ENCODE measurements at places on chromosomes 4 and X.

- DNase-seq: no peak
Measured at GRCh38 chrX:136778916-136779315, 1.8 kb downstream of the ARHGEF6 start.

DNA sequence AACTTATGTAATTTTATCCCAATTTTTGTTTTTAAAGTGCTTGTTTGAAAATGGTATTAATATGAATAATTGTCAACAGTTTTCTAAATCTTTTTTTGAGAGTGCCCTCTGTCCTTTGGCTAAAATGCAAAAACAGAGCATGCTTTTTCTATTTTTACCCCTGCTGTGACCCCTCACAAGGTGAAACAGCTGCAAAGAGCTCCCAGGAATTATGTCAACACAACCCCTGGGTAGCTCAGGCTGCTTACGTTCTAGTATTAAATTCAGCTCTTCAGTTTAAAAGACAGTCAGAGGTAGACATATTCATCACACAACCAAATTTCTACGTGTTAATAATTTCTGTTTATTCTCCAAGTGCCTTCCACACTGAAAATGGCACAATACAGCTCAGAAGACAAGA is 367.5 kb downstream of the PRDM5 start:
- no peak for DNase-seq

GRCh38 chr4:5931526-5931925 is 38.6 kb upstream of the CRMP1 start:
- DNase-seq: no peak

DNA sequence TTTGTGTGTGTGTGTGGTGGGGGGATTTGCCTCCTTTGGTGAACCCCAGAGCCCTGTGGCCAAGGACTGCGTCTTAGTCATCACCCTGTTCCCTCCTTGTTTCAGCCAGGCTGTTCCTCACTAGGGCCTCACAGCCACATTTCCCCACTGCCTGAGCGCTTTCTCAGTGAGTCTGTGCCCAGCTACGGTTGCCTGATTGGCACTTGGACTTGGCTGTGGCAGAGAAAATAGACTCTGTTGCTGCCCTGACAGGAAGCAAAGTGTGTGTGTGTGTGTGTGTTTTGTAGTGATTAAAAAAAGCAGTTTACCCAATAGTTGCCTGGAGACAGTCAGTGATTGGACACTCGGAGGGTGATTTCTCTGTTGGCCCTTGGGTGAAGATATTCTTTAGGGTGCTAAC is 113.0 kb downstream of the UCHL1 start:
- DNase-seq: no peak

- DNase-seq: no peak
Measured at GRCh38 chr4:234178-234577, 71.1 kb downstream of the ZNF732 start.

DNA sequence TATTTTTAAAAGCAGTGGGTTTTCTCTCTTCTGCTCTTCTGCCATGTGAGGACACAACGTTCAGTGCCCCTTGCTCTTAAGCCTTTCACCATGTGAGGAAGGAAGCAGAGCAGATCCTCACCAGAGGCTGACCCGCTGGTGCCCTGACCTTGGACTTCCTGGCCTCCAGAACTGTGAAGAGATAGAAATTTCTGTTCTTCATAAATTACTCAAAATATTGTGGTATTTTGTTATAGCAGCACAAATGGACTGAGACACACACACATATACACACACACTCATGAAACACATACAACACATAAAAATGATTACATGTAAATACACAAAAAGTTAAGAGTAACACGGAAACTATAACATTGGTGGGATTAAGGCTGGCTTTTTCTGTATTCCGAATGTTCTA is 244.8 kb upstream of the NOCT start:
- DNase-seq: no peak

- no peak for DNase-seq
Measured at GRCh38 chrX:14851526-14851925, 21.3 kb downstream of the FANCB start.

DNA sequence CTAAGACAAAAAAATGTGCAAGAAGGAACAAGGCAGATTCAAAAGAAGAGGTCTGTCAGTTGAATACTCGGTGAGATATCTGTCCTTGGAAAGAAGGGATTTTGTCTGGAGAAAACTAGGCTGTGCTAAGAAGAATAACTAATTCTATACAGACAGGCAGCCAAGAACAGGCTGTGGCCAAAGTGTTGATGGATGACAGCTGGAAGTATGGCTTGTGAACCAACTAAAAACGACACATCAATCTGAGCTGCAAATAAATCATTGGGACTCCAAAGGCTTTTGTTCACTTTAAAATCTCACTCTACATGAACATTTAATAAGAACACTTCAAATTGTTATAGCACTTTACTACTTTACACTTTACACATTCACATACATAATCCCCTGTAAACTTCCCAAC is 70.5 kb upstream of the IGSF1 start:
- DNase-seq: no peak

DNA sequence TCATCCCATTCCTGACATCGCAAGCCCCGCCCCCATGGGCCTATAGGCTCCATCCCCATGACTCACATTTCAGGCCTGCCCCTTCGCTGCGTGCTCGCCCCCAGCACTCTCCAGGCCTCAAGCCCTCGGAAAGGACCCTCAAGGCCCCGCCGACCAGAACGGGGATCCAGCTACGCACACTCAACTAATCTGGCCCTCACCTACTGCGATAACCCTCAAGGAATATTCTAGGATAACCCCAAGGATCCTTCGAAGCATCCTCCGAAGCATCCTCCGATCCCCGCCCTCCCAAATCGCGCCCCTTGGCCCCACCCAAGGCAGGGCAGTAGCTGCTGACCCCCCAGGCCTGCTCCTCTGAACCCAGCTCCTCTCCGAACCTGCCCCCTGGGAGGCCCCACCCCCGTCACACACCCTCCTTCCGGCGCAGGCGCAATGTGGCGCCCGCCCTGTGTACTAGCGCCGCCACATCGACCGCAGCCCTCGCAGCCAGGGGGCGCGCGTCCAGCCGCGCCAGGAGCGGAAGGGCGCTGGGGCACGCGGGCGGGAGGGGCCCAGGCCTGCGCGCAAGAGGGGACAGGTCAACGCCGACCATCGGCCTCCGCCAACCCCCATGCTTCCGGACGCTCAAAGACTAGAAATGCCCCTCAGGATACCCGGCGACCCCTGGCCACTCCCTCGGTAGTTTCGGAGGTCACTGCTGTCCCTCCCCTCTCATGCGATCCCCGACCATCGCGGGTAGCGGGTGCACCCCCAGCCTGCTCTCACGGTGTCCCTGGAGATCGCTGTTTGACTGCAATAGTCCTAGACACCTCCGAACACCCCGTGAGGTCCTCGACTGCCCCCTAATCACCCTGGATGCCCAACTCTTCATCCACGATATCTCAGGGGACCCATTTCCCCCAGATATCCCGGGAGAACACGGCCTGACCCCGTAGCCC is 6.4 kb upstream of the MAGIX start:
- DNase-seq: peak; percentile 88

DNA sequence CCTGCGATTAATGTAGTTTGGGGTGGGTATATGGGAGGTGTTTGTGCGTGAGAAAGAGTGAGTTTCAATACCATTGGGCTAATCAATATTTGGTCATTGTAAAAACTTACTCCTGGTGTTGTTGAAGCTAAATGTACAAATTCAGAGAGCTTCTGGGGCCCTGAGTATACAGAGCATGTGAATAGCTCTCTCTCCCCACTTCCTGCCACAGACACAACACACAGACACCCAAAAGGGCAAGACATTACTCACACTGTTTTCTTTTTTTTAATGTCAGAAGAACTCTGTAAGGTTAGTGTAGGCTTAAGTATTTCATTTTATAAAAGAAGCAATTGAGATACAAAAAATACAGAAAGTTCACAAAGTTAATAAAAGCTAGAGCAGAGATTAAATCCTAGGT is 151.3 kb upstream of the KCNIP4 start:
- DNase-seq: no peak

GRCh38 chr4:8886612-8887406 is 15.2 kb upstream of the HMX1 start:
- DNase-seq: no peak
